ENCODE measurements at places on chromosomes 1 and 21. TPM values are rescaled to one million over a fixed set of nuclear protein-coding genes. Genes with fewer than 3 reads are reported as not detected.

The ADAM30 gene
- not detected for total RNA-seq

The S100A7A gene
- not detected for total RNA-seq

The KCNA2 gene
- total RNA-seq: 3.5 TPM

The ANGEL2 gene
- total RNA-seq: 51.8 TPM

- no peaks in the 10 kb centered on the region for H3K4me1 ChIP-seq
- H3K27me3 ChIP-seq: no peaks in the 10 kb centered on the region
- no peak for DNase-seq
- H3K36me3 ChIP-seq: no peaks in the 10 kb centered on the region
- H3K27ac ChIP-seq: no peak overlapping the region
These were observed 141.7 kb downstream of the NPHP4 start for GRCh38 chr1:5850503-5850902.

- no peaks in the 10 kb centered on the region for H3K4me1 ChIP-seq
- no peak overlapping the region for H3K4me3 ChIP-seq
- no peak overlapping the region for H3K27ac ChIP-seq
These were observed 356.0 kb downstream of the KCNH1 start for GRCh38 chr1:210777914-210778313.

DNA sequence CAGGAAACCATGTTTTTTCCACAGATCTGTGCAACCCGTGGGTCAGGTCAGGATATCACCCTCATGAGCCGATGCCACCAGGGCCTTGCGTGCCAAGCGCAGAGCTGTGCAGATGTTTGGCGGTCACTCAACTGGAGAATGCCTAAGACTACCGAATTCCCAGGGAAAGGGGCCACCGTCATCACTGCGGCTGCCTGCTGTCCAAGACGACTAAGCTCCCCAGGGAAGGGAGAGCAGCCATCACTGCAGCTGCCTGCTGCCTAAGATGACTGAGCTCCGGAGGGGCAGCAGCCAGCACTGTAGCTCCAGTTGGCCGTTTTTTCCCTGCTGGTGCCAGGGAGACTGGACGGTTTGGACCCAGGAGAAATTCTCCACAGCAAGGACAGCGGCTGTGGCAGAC, 31.1 kb downstream of the AKT3 start:
- no peak for DNase-seq
- H3K27ac ChIP-seq: no peak overlapping the region
- no peak overlapping the region for H3K4me3 ChIP-seq
- H3K36me3 ChIP-seq: peaks cover 39% of the 10 kb centered on the region
- H3K4me1 ChIP-seq: no peaks in the 10 kb centered on the region
- H3K27me3 ChIP-seq: no peaks in the 10 kb centered on the region

DNA sequence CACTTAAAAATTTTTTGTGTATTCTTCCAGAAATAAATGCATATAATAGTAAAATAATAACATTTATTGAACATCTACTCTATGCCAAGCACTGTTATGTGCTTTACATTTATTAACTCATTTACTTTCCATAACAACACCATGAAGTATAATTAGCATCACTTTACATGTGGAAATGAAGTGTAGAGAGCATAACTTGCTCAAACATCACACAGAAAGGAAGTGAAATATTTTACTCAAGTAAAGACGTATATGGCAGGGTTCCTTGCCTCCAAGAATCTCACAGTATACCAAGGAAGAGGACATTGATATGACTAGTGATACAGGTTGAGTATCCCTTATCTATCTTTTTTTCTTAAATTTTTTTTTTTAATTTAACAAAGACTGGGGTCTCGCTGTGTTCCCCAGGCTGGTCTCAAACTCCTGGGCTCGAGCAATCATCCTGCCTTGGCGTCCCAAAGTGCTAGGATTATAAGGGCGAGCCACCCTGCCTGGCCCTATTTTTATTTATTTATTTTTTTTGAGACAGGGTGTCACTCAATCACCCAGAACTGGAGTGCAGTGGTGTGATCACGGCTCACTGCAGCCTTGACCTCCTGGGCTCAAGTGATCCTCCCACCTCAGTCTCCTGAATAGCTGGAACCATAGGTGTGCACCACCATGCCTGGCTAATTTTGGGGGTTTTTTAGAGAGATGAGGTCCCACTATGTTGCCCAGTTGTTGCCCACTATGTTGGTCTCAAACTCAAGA, 7.7 kb upstream of the CLIC4 start:
- no peak overlapping the region for H3K27ac ChIP-seq
- no peaks in the 10 kb centered on the region for H3K36me3 ChIP-seq
- H3K4me1 ChIP-seq: peaks cover 16% of the 10 kb centered on the region

DNA sequence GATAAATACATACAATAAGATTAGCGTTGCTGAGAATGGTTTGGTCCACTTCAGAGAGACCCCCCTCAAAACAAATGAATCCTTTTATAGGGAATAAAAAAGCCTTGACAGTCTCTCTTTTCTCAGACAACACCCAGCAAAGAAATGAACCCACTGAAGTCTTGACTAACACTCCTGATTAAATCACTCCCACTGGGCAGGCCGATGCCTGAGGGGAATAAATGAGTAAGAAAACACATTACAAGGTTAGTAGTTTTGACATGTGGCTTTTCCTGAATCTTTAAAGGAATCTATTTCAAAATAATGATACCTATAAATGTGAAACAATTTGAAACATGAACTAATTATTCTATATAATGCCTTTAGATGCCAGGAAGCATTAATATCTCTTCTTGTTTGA, 146.9 kb upstream of the POGK start:
- H3K4me1 ChIP-seq: no peaks in the 10 kb centered on the region
- no peak overlapping the region for H3K4me3 ChIP-seq
- H3K27me3 ChIP-seq: peaks cover 5% of the 10 kb centered on the region
- no peak overlapping the region for H3K27ac ChIP-seq
- H3K36me3 ChIP-seq: no peaks in the 10 kb centered on the region

- peaks cover 15% of the 10 kb centered on the region for H3K36me3 ChIP-seq
- no peak overlapping the region for H3K27ac ChIP-seq
- H3K4me3 ChIP-seq: no peak overlapping the region
- H3K27me3 ChIP-seq: no peaks in the 10 kb centered on the region
These were observed 67.1 kb downstream of the HIVEP3 start for GRCh38 chr1:41851589-41851988.

GRCh38 chr21:44006017-44006619, 6.0 kb upstream of the TRAPPC10 start:
- no peak overlapping the region for H3K27ac ChIP-seq
- DNase-seq: no peak
- H3K4me1 ChIP-seq: peaks cover 11% of the 10 kb centered on the region
- peaks cover 6% of the 10 kb centered on the region for H3K36me3 ChIP-seq
- H3K27me3 ChIP-seq: no peaks in the 10 kb centered on the region

DNA sequence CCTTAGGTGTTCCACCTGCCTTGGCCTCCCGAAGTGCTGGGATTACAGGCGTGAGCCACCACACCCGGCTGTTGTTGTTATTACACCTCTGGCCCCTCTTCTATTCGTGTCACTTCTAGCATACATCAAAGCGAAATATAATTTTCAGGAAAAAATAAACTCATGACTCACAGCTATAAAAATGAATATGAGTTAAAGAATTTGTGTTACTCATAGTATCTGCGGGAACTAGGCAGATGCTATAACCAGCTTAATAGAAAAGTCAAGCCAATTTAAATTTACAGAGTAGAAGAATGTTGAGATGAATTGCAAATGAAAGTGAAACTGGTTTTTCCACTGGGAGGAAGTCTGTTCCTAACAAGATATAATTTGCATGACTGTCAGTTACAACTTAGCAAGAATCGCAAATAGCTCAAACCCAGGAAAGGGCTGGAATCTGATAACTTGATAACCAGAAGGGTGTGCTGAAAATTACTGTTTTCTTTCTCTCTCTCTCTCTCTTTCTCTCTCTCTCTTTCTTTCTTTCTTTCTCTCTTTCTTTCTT, 11.2 kb downstream of the OR2W3 start:
- peaks cover 5% of the 10 kb centered on the region for H3K36me3 ChIP-seq
- peaks cover 38% of the 10 kb centered on the region for H3K4me1 ChIP-seq
- no peaks in the 10 kb centered on the region for H3K27me3 ChIP-seq

DNA sequence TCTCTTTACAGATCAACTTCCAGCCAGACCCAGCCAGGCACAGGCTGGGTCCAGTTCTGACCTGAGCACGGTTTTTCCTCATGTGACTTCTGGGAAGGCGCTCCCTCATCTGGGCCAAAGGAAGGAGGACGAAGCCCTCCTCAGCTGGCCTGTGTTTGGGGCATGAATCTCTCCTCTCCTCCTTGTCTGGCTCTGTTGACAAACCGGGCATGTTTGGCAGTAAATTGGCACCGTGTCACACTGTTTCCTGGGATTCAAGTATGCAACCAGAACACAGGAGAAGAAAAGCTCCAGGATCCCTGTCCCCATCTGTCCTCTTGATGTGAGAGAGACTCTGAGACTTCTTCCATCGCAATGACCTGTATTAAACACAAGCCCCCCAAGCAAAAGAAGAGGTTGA, 18.3 kb downstream of the NECAP2 start:
- peaks cover 54% of the 10 kb centered on the region for H3K36me3 ChIP-seq
- no peaks in the 10 kb centered on the region for H3K4me1 ChIP-seq
- H3K4me3 ChIP-seq: no peak overlapping the region
- DNase-seq: no peak

DNA sequence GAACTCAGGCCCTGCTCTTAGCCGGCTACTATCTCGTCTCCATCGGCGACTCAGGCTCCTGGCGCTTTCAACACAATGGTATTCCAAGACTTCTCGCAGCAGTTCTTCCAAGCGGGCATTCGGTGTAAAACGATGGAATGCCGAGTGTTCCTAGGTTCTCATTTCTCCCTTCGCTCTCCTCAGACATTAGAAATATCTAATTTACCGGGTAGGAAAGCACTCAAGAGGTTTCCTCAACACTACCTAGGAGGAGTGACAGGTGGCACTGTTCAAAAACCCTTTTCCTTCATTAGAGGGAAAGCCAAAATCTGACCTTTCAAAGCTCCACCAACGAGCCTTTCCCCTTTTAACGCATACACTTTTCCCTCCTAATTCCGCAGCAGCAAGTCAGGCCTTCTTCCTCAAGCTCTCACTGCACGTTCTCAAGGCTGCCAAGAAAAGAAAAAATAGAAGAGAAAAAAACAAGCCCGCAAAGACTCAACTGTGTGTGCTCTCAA, 601 bp downstream of the UBE2G2 start:
- peak; percentile 49 for DNase-seq
- H3K36me3 ChIP-seq: peaks cover 41% of the 10 kb centered on the region

All from activated CD4-positive, alpha-beta T cell treated with anti-CD3 and anti-CD28 coated beads, Interleukin-2, amount 10 ng/mL, durations not matched to agents 7 days and 5 days (primary cell).